Hypothalamus (tissue), 51 donors: ENCODE measurements at places on chromosomes 7 and 10.

DNA sequence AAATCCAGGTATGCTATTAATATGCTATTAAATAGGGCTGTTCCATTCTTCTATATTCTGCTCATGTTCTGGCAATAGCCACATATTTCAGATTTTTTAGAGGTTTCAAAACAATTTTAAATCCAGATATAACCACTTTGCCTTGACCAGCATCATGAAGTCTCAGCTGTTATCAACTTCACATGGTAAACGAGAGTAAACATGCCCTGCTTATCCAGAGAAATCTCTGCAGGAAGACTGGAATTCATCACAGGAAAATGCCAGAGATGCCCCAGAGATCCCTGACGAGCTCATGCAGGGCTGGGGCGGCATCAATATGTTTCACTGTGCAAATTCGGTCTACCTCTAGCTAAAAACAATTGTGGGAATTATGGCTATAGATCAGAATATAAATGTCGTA is 126.5 kb downstream of the FANK1 start:
- no peak for DNase-seq

DNA sequence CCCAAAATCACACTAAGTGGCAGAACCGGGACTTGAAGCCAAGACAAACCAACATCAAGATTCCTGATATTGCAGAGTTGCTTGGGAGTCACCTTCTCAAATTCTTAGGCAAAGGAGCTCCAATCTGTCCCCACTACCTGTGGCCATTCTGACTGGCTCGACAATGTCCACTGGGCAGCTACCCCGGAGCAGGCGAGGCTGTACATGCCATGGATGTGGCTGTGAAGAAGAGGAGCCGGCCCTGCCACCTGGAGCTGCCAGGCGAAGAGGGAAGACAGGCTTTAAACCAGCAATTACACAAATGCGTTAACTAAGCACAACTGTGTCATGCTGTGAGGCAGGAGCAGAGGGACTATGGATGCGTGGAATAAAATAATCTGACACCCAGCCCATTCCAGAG is 18.1 kb downstream of the CAMK2G start:
- DNase-seq, result no peak

GRCh38 chr10:123536176-123536845 is 129.8 kb upstream of the GPR26 start:
- DNase-seq, result no peak

DNA sequence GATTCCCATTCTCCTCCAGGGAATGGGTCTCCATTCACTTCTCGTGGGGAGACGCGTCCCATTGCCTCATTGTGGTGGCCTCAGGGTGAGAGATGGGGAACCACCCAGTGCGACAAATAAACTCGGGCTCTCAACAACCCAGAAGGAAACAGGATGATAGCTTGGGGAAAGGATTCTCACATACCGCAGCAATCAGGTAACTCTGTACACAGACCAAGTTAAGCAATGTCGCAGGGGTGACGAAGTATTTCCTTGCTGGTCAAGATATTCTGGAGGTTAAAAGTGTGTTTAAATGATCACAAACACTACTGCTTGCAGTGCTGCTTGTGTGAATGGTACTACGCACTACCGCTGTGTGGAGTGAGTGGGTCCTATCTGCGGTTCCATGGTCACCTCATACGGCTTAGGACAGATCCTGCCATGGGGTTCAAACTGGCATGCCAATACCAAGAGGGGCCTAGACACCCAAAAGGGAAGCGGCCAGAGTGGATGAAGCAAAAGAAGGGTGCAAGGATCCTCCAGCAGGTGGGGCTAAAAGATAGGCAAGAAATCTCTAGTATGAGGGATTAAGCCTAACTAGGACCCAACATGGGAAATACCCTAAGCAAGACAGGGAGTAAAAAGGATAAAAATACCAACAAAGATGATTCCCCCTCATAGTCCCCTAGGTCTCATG is 143.8 kb upstream of the TMEM106B start:
- no peak for DNase-seq

DNA sequence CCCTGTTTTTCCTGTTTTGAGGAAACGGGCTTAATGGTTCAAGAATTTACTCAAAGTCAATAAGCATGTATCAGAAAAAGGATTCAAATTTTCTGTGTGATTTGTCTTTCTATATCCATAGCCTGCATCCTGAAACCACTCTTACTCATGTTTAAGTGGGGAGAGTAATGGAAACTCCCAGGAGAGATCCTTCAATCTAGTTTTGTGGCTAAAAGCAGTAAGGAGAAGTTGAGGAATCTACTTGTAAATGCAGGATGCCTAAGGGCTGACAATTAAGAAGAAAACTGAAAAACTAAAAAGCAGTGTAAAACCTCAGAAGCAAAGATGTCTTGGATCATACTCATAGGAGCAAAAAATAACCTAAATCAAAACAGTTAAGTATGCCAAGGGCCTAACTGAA is 68.1 kb upstream of the GRID1 start:
- no peak for DNase-seq

DNA sequence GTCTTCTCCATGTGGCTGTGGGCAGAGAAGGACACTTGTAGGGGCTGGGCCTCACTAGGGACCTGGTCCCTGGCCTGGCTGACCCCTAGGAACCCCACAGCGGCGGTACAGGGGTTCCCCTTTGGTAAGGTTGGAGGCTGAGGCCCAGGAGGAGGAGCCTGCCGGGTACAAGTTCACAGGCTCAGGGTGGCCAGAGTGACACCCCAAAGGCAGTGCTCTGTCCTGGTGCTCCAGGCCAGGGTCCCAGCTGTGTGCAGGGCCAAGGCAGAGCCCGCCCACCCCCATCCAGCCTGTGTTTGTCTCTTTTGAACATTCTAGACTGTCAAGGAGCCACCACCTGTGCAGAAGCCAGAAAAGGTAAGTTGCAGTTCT is 23.3 kb downstream of the ANTXRL start:
- DNase-seq, result no peak

DNA sequence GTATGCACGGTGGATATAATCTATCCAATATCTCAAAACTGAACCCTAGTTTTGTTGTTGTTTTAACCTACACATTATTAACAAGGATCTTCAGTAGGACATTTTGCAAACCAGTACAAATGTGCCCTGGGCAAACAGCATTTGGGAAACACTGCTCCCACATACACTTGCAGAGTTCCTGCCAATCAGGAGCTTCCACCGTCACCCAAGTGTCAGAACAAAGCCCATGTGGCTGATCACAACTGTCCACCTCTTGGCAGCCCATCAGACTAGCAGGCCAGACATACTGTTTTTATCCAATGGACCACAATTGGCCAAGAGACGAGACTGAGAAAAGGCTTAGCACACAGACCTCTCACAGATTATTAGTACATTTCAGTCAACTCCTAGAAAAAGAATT is 200.4 kb downstream of the FAM107B start:
- DNase-seq, result no peak

DNA sequence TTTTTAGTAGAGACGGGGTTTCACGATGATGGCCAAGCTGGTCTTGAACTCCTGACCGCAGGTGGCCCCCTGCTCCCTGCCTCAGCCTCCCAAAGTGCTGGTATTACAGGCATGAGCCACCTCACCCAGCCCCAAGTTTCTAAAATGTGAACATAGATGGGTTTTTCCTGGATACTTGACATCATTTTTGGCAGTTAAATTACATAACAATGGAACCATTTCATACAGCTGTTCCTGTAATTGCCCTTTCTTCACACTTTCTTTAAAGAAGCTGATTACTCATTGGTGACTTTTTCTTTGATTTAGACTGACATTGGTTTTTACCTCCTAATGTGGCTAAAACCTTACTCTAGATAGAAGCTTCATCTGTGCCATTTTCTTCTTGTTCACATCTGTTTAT is 5.9 kb downstream of the ZKSCAN1 start:
- no peak for DNase-seq

- DNase-seq, result no peak
These were observed 56.9 kb upstream of the WNT16 start for GRCh38 chr7:121271916-121272315.

DNA sequence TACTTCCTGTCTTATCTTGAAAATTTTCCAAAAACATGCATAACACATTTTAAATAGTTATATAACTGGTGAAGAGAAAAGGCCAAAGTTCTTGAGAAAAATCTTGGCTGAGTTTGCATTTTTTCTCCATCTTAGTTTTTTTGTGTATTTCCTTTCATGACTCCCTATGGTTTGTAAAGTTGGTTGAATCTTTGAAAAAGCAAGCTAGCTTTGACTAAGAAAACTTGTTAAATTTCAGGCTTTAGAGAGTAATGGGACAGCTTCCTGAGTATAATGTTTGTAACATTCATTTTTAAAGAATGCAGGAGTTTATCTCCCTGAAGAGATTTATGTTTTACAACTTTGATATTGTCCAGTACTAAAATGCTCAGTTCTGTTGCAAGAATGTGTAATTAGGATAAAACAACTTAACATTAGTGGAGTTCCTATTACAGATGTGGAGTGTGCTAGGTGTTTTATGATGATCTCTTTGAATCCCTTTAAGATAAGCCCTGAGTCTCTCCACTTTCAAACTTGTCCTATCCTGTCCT is 11.1 kb upstream of the HERPUD2 start:
- no peak for DNase-seq

DNA sequence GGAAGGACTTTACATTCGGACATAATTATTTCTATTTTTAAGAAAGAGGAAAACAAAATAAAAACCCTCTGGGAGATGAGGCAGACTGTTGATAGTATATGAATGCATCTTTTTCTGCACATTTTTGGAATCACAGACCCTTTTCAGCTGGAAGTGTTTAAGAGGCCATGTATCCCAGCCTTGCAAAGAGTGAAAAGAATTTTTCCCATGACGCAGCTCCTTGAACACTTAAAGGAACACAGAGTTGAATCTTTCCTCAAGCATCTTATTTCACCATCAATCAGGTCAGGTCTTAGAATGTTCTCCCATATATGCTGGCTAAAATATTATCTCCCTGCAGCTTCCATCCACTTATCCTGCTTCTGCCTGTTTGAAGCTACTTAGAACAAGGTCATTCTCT is 45.9 kb upstream of the PAPSS2 start:
- no peak for DNase-seq

GRCh38 chr10:8600192-8600591 is 545.7 kb downstream of the GATA3 start:
- no peak for DNase-seq

DNA sequence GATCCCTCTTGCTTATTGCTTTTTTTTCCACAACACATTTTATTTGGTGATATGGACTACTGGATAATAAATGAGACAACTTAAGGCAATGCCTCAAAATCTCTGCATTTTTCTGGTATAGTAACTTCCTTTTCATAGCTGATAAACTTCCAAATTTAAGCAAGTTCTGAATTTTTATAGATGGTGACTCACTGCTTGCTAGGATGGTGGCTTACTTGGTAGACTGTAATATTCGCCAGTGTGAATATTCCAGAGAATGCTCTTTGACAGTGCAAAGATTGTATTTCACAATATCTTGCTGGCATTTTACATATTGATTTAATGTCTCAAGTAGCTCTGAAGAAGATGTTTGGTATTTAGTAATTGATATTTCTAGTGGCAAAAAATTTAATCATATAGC is 472.4 kb downstream of the TFEC start:
- no peak for DNase-seq
